ENCODE measurements at places on chromosomes 13 and 19.

DNA sequence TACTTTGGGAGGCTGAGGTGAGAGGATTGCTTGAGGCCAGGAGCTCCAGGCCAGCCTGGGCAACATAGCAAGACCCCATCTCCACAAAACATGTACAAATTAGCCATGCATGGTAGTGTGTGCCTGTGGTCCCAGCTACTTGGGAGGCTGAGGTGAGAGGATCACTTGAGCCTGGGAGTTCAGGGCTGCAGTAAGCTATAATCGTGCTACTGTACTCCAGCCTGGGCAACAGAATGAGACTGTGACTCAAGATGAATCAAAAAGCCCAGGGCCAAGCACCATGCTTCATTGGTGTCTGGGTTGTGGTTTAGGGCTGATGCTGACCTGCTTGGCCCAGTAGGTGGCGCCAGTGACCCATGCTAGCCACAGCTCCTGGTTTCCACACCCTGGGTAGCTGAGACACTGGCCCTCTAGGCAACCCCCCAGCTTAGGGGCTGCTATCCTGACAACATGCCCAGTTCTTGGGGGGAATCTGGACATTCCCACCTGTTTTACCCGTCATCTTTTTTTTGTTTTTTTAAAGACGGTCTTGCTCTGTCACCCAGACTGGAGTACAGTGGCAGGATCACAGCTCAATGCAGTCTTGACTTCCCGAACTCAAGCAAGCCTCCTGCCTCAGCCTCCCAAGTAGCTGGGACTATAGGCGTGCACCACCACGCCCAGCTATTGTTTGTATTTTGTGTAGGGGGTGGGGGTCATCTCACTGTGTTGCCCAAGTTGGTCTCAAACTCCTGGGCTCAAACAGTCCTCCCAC is 5.5 kb downstream of the CCDC124 start:
- DNase-seq, result peak; percentile 72

DNA sequence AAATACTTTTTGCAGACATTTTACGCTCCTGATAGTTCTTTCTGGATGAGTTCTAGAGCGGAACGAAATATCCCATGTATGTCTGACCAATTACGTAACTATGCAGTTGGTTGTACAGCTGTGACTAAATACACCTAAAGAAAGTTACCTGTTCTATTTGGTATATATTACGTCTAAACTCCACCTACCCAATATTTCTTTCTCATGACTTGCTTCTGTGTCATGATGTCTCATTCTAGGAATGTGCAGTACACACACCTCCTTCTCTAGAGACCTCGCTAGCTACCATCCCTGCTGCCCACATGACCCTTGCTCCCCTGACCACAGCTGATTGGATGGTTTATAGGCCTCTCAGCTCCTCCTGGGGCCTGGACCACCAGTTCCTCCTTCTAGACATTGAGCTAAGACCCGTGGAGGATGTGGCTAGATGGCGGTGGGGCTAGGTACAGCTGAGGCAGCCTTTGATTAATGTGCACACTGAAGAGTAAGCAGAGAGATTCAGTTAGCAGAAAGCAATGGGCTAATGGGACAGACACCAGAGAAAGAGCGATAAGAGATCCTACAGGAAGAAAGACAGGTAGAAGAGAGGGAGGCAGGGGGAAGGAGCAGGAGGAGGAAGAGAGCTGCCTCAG is 422.1 kb downstream of the COG6 start:
- no peak for DNase-seq

DNA sequence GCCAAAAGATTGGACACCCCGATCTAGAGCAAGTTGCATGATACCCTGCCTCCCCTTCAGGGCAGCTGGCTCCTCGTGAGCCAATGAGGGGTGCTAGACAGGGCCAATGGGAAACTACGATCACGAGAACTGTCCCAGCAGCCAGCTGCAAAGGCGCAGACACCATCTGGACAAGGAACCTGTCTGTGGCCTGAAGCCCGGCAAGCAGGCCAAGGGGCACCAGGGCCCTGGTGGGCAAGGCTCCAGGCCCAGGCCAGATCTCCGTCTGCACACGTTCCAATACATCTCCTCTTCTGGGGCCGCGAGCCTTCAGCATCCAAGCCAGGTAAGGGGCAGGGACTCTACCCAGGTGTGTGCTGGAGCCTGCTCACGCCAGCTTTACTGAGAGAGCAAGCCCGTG is 20.2 kb downstream of the MED26 start:
- no peak for DNase-seq

- DNase-seq, result no peak
These were observed 9.0 kb downstream of the PPP1R14A start for GRCh38 chr19:38247126-38247525.

GRCh38 chr19:45663800-45664199 is 4.2 kb upstream of the GIPR start:
- no peak for DNase-seq

GRCh38 chr13:109655206-109655600 is 131.2 kb downstream of the IRS2 start:
- no peak for DNase-seq

DNA sequence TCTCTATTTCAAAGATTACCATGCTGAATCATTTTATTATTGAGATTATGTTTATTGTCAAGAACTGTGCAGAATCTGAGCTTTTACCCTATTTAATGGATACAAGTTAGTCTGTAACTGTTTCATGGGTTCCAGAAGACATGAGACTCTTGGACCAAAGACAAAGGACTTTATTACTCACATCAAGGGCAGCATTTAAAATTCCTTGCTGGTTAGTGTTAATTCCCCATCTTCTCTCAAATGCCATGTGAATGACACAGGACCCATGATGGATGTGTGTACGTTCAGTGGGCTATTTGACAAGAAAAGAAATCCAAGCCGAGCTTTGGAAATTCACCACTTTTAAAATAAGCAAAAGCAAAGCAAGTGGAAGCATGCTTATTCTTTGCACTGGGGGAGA is 139.9 kb downstream of the PCDH20 start:
- DNase-seq, result no peak

All from activated CD8-positive, alpha-beta memory T cell treated with anti-CD3 and anti-CD28 coated beads for 1 hour (primary cell).